ENCODE measurements at places on chromosomes 12 and 14. TPM values are rescaled to one million over a fixed set of nuclear protein-coding genes. Genes with fewer than 3 reads are reported as not detected.

Gene PCED1B
- total RNA-seq = 0.12 TPM

Gene CLEC4C
- total RNA-seq = not detected

Gene PLEKHG7
- not detected for total RNA-seq

Gene OR4E2
- total RNA-seq = not detected

All from pericardium fibroblast (primary cell).